ENCODE measurements at places on chromosomes 4 and X.

DNA sequence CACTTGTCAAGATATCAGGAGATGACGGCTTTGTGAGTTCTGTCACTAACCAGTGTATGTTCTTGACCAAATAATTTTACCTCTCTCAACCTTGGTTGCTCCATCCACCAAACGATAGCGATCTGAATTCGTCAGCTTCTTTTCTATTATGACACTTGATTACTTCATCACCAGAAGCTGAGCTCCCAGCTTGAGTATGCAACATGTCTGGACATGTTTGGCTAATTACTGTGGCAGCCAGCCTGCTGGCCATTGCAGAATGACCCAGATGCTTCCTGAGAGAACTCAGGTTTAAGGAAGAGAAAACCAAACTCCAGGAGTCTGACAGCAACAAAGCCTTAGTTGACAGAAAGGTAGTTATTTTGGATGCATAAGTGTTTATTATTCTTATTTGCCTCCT lies 46.4 kb upstream of the PARM1 start:
- no peak for DNase-seq

- no peak for DNase-seq
Measured at GRCh38 chr4:77047037-77047436, 28.8 kb downstream of the CCNI start.

- DNase-seq = no peak
Measured at GRCh38 chr4:63049726-63050125, 1359.5 kb downstream of the TECRL start.

DNA sequence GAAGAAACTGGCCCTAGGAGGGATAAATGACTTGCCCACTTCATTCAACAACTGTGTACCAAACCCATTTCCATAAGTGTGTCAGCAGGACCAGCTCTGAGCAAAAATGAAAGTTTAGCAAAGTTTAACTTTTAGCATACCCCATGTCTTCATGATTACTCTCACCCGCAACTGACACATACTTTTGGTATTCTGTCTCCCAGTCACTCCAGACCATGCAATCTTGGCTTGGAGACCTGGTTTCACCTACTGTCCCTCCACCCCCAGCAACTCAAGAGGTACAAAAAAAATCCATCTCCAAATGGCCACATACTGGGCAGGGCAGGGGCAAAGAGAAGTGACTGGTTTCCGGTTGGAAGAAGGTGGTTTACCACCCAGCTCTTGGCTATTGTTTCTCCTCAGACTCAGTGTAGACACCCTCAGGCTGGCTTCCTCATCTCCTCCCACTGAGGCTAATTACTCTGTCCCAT lies 79.8 kb downstream of the RLIM start:
- no peak for DNase-seq

DNA sequence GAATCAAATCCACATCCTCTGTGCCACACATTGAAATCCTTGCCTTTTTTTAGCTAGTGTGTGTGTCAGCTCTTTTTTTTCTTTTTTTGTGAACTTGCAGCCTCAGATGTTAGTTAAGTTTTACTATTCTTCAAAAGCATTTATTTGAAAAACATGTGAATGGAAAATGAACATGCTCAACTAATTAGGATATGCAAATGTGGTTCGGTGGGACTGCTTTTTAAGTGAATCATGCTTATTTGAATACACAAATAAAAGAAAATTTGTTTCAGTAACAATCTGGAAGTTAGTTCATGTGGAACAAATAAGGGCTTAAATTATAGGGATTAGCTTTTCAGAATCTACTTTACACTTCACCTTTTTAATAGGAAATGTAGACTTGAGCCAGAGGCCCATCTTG lies 751.5 kb upstream of the FAM241A start:
- DNase-seq = no peak

DNA sequence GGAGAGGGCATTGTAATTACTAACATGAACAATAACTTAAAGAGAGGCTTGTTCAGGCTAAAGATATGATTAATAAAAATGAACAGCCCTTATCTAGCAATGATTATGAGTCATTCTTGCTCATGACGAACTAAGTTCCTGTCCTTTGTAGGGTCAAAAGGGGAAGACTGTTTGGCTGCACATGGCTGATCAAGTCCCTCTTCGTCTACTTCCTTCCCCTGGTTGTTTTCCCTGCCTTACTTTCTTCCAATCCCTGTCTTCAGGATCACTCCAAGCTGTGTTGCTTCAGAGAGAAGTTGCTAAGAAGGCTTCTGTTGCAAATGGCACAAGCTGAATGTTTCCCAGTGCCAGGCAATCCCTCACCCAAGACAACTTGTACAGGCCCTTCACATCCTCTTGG lies 115.0 kb upstream of the HS3ST1 start:
- no peak for DNase-seq

- no peak for DNase-seq
Measured at GRCh38 chr4:48375651-48376304, 34.4 kb downstream of the SLAIN2 start.

- DNase-seq = no peak
Measured at GRCh38 chr4:7701866-7702649, 237.6 kb downstream of the AFAP1 start.

- no peak for DNase-seq
Measured at GRCh38 chr4:145791988-145792387, 112.0 kb downstream of the C4orf51 start.

DNA sequence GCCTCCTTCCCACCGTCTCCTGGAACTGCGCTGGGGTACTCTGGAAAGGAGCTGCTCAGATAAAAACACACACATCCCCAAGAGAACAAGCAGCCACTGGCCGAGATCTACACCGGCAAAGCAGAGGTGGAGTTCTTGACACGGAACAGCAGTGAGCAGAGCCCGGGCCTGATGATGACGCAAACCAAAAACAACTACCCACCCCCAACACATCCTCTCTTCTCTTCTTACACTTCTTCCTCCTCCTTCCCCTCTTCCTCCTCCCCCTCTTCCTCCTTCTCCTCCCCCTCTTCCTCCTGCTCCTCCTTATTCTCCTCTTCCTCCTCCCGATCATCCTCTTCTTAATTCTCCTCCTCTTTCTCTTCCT lies 4.6 kb downstream of the PNMA5 start:
- no peak for DNase-seq

- DNase-seq = no peak
Measured at GRCh38 chr4:171794528-171794927, 18.7 kb upstream of the GALNTL6 start.

Measured in suprapubic skin (tissue), 4 donors.